ENCODE measurements at places on chromosomes 5 and 9.

DNA sequence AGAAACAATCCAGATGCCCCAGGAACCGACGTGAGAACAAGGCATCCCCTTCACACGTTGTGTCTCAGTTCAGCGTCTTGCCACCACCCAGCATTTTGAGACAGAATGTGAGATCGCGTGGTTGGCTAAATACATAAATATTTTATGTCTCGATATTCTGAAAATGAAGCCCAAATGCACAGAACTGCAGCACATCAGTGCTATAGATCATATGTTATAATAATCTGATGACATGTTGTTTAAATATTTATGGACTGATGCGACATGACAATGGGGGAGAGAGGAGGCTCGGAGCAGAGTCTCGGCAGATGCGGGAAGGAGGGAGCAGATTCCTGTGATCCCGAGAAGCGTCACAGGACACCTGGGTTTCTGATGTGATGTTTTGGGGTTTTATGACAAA is 10.9 kb downstream of the NEK6 start:
- no peak for DNase-seq

- no peak for DNase-seq
Observed at GRCh38 chr9:127660886-127661741, 45.7 kb upstream of the CFAP157 start.

DNA sequence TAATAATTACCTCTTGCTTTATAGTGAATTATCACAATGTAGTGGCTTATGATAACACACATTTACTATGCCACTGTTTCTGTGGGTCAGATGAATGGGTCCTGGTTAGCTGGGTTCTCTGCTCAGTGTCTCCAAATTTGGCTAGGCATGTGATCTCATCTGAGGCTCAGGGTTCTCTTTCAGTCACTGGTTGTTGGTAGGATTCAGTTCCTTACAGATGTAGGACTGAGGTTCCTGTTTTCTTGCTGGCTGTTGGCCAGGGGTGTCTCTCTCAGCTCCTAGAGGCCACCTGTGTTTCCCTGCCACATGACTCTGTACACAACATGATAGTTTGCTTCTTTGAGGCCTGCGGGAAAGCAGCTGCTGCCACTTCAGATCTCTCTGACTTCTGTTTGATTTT is 7.1 kb downstream of the NFX1 start:
- DNase-seq = no peak

- DNase-seq = no peak
Observed at GRCh38 chr5:126988021-126988569, 42.3 kb downstream of the MARCHF3 start.

All from mesothelial cell of epicardium (in vitro differentiated cells).